ENCODE measurements at places on chromosomes 2 and 18.

DNA sequence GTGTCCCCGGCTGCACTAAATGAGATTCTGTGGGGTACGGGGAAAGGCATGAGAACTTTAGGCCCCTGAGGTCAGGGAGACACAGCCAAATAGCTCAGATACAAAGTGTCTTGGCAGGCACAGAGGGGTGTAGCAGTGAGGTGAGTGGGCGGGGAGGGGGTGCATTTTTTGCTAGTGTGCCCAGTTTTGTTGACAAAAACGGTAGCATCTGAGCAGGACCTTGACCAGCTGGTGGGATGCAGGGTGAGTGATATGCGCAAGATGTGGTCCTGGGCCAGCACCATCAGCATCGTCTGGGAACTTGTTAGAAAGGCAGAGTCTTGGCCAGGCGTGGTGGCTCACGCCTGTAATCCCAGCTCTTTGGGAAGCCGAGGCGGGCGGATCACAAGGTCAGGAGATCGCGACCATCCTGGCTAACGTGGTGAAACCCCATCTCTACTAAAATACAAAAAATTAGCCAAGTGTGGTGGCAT, 127.3 kb upstream of the LGALSL start:
- H3K27ac ChIP-seq, result no peak overlapping the region
- H3K4me1 ChIP-seq, result peaks cover 27% of the 10 kb centered on the region
- H3K27me3 ChIP-seq, result no peaks in the 10 kb centered on the region
- H3K36me3 ChIP-seq, result no peaks in the 10 kb centered on the region
- no peak for DNase-seq
- H3K4me3 ChIP-seq, result no peak overlapping the region

- no peaks in the 10 kb centered on the region for H3K4me1 ChIP-seq
- no peaks in the 10 kb centered on the region for H3K36me3 ChIP-seq
- H3K27me3 ChIP-seq, result no peaks in the 10 kb centered on the region
- DNase-seq, result no peak
- H3K27ac ChIP-seq, result no peak overlapping the region
- no peak overlapping the region for H3K4me3 ChIP-seq
Measured at GRCh38 chr18:4251873-4252272, 203.2 kb downstream of the DLGAP1 start.

DNA sequence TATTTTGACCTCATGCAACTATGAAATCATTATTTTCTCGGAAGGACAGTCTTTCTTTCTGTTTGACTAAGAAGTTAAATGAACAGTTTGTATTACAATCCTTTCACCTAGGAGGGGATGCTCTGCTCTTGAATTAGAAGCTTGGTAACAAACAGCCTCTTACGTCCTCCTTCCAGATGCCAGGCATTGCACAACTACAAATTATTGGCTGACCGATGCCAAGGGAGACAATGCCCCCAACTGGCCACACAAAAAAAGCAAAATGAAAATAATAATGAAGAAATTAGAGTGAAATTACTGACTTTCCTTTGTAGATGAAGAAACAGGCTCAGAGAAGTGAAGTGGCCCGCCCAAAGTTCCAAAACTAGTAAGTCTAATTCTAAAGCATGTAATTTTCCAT, 177.9 kb downstream of the CYRIA start:
- DNase-seq, result no peak
- no peak overlapping the region for H3K27ac ChIP-seq
- no peaks in the 10 kb centered on the region for H3K27me3 ChIP-seq

- no peaks in the 10 kb centered on the region for H3K27me3 ChIP-seq
- H3K27ac ChIP-seq, result no peak overlapping the region
- no peaks in the 10 kb centered on the region for H3K4me1 ChIP-seq
- DNase-seq, result no peak
- no peak overlapping the region for H3K4me3 ChIP-seq
Measured at GRCh38 chr18:34857320-34857719, 147.2 kb downstream of the DTNA start.

DNA sequence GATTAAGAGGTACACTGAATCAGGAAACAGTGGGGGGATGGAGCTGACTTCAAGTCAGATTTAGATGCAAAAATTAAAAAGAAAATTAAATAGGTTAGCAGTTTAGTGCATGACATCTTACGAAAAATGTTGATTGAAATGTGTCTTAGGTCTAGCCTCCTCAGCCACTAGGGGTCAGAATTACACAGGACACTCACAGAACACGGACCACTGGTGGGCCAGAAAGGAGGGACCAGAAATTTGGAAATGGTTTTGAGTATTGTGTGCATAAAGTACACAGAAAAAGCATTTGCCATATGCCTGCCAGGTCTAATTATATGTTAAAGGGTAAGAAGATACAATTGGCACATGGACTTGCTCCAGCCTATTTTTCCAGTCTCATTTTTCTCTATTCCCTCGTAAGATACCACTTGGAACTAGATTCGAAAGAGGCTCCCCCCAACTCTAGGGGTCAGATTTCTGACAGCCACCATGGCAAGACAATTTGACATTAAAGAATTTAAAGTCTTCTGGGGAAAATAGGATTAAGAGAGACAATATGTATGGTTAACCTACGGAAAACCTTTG, 550.2 kb upstream of the SETBP1 start:
- no peak overlapping the region for H3K4me3 ChIP-seq
- no peak for DNase-seq
- H3K27ac ChIP-seq, result no peak overlapping the region
- H3K4me1 ChIP-seq, result no peaks in the 10 kb centered on the region
- H3K36me3 ChIP-seq, result no peaks in the 10 kb centered on the region
- H3K27me3 ChIP-seq, result no peaks in the 10 kb centered on the region
